ENCODE measurements at places on chromosomes 12 and 14.

DNA sequence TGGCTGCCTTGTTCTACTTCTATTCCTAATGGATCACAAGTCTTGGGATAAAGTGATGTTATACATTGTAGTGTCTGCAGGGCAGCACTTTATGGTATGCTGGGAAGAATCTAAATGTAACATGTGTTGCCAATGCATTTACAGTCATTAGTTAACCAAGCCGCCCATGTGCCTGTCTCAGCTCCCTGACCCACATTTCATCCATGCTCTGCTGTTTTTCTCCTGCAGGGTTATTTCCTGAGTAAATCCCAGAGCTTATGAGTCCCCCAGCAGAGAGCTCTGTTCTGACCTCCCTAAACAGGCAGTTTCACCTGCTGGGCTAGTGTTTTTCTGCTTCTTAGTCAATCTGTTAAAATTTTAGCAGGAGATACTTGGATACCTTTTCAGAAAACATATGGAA is 4.4 kb upstream of the TMTC2 start:
- DNase-seq, result no peak

- DNase-seq, result no peak
Measured at GRCh38 chr14:70931008-70931407, 23.7 kb downstream of the PCNX1 start.

DNA sequence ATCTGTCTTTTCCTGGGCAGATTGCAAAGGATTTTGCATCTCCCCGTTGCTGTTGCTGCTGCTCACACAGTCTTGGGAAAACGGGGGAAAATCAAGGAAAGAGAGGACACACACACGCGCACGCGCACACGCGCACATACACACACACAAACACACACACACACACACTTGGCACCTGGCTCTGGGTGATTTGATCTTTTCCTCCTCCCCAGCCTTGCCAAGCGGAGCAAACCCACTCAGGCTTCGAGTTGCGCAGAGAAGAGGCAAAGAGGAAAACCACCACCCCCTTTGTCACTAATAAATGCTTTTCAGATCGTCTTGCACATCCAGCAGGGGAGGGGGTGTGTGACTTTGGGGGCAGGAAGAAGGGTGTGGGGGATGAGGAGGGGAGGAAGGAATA is 965 bp upstream of the NOS1 start:
- no peak for DNase-seq

DNA sequence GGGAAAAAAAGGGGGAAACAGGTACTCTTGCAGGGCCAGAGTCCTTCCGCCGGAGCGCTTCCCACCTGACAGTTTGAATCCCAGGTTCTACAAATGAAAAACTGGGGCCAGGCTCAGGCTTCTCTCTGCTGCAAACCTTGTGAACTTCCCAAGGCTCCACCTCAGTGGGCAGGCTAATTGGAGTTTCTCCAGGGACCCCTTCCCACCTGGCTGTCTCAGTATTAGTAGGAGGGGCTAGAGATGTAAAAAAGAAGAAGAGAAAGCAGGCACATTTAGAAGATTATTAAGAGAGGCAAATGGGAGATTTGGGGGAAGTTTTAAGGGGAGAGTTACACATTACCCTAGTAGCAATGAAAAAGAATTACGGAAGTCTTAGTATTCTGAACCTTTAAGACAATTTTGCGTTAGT is 20.0 kb upstream of the CLEC2D start:
- no peak for DNase-seq

DNA sequence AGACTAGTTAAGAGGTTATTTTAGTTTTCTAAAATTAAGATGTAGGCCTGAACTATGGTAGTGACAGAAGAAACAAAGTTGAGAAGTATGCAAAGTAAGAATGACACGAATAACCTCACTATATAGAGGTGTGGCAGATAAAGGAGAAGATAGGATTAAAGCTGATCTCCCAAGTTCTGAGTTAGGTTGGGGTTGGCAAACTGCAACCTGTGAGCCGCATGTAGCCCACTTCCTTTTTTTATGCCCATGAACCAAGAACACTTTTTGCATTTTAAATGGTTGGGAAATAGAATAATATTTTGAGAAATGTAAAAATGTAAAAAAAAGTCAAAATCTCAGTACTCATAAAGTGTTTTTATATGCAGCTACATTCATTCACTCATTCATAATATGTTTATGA is 34.3 kb downstream of the KTN1 start:
- DNase-seq, result no peak

Data from COR-L47 (cell line).